LoVo (cell line): ENCODE measurements at places on chromosomes 3 and 15.

- DNase-seq = no peak
Measured at GRCh38 chr3:16548721-16549120, 35.2 kb upstream of the RFTN1 start.

GRCh38 chr3:105322570-105323273 is 44.0 kb upstream of the ALCAM start:
- no peak for DNase-seq

GRCh38 chr3:178084938-178085816 is 451.1 kb upstream of the KCNMB2 start:
- no peak for DNase-seq

DNA sequence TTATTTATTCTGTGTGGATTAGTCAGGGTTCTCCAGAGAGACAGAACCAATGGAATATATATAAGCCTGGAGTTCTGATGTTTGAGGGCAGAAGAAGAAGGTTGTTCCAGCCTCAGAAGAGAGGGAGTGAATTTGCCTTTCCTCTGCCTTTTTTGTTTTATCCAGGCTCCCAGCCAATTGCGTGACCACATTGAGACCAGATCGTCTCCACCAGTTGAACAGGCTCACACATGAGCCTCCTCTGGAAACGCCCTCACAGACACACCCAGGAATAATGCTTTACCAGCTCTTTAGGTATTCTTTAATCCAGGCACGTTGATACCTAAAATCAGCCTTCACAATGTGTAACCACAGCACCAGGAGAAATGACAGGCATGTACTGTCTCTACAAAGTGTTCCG is 923.1 kb downstream of the TBL1XR1 start:
- no peak for DNase-seq

DNA sequence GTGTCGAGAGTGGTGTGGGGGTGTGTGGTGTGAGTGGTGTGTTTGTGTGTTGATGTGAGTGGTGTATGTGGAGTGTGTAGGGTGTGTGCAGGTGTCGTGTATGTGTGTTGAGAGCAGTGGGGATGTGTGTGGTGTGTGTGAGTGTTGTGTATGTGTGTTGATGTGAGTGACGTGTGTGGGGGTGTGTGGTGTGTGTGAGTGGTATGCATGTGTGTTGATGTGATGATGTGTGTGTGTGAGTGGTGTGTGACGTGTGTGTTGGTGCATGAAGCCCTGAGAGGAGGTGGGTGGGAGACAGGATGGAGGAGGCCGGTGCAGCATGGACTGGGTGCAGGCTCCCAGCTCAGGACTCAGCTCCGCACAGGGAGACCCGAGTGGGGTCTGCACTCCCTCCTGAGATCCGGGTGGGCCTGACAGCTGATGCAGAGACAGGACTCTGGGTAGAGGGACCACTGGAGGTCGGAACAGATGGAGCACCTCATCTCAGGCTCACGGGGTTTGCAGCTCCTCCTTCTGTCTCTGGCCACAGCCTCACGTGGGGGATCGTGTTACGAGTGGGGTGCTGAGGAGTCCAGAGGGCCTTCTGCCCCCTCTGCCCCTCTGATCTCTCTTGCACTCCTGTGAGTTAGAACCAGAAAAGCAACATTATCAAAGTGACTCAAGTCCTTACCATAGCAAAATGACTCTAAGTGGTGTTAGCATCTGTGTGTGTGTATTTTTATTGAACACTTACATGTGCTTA is 41.3 kb downstream of the ARNT2 start:
- no peak for DNase-seq

DNA sequence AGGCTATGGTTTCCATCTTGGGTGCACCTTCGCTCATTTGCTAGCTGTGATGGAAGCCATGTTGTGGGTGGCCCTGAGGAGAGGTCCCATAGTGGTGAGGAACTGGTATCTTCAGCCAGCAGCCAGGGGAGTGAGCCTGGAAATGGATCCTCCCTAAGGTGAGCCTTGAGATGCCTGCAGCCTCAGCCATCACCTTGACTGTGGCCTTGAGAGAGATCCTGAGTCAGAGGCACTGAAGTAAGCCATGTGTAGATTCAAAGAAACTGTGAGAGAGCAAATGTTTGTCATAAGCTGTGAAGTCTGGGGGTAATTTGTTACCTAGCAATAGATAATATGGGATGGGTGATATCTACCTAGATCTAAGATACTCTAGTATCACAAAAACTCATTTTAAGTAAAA is 105.3 kb downstream of the SNRK start:
- DNase-seq = no peak

GRCh38 chr3:38137615-38138348 is 679 bp upstream of the MYD88 start:
- no peak for DNase-seq

DNA sequence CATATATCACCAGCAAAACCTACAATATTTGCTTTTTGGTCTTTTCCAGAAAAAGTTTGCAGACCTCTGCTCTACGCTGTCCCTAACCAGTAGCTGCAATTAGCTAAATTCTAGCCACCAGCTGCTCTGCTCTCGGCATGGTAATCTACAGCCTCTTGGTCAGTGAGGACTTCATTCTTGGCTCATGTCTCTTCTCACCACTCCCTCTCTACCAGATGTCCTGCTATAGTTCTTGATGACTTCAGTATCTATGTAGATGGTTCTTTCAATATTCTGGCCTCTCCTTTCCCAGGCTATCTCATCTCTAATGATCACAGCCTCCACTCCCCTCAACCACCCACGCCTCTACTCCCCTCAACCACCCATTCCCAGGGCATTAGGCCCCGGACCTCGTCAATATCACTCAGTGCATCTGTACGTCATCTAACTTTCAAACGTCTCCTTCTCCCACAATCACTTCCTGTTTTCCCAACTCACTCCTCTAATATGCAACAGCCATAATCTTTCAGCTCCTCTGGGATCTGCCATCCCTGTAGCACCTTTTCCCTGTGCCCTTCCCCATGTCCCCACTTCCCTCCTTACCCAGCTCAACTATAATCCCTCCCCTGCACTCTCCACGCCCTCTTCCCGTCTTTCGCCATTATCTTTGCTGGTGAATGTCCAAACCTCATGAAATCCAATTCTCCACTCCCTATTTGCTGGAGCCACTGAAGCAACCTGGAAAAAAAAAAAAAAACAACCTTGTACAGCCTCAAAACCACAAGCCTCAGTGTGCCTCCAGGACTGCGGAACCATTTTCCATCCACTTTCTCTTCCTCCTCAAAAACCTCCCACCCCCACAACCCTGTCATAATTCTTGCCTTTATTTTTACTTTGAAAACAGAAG is 429.4 kb upstream of the PROK2 start:
- DNase-seq = no peak

- no peak for DNase-seq
Measured at GRCh38 chr3:31159331-31160039, 265.0 kb upstream of the GADL1 start.

GRCh38 chr3:150739200-150739863 is 23.6 kb downstream of the SIAH2 start:
- DNase-seq = no peak

GRCh38 chr3:121231872-121232271 is 313.9 kb downstream of the POLQ start:
- no peak for DNase-seq

- DNase-seq = no peak
Measured at GRCh38 chr15:45134682-45135604, 5.1 kb downstream of the DUOX1 start.

GRCh38 chr15:71549091-71549490 is 261.3 kb upstream of the NR2E3 start:
- no peak for DNase-seq

GRCh38 chr3:15164340-15164739 is 41.7 kb upstream of the CAPN7 start:
- DNase-seq = no peak

- no peak for DNase-seq
Measured at GRCh38 chr3:133488785-133489367, 84.6 kb upstream of the CDV3 start.

DNA sequence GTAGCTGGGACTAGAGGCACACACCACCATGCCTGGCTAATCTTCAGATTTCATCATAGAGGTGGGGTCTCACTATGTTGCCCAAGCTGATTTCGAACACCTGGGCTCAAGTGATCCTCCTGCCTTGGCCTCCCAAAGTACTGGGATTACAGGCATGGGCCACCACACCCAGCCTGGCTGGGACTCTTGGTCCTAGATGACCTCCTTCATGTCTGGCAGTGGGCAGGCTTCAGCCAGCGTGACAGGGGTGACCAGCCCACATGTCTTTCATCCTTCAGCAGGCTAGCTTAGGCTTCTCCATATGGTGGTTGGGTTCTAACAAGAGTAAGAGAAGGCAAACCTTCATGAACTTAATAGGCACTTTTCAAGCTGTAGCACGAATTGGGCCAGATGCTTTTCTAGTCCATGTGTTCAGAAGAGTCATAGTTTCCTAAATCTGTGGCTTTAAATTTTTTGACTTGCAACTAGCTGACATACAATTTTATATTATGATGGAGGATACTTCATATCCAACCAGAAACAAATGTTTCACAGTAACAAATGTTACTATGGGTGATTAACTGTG is 7.6 kb downstream of the GPD1L start:
- DNase-seq = no peak

DNA sequence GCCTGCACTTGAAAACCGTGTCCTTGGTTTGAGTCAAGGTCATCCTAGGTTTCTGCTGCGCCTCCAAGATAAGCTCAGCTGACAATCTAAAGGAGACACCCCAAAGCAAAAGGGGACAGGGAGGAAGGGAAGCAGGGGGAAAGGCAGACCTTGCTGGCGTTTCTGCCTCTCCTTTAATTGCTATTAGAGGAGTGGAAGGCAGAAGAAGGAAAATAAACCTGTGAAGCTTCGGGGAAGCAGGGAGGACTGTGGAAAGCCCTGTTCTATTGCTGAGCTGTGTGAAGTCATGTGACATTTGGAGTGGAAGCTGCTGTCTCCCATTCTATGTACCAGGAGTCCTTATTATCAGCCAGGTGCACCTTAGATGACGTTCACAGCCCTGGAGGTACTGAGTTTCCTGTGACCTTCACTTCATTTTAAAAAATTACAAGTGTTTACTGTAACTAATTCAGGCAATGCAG is 21.5 kb upstream of the CHD2 start:
- no peak for DNase-seq

DNA sequence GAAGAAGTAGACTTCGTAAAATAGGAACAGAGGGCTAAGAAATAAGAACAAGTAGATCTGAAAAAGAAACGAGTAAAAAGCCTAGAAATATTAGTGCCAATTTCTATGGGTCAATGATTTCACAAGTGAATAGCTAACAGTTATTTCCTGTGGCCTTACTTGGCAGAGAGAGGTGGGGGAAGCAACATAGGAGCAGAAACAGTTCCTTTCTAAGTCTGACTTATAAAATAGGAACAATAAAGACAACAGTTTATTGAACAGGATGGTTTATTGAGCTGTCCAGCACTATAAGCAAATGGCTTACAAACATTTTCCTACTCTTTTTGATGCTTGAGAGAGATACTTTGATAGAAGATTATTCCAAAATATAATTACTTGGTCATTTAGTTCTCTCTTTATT is 37.9 kb downstream of the AGTR1 start:
- no peak for DNase-seq

- no peak for DNase-seq
Measured at GRCh38 chr3:32430900-32431299, 39.2 kb downstream of the CMTM7 start.

GRCh38 chr3:37477711-37478487 is 303.5 kb upstream of the LRRFIP2 start:
- no peak for DNase-seq

GRCh38 chr3:21290557-21290956 is 460.5 kb downstream of the ZNF385D start:
- no peak for DNase-seq

- DNase-seq = no peak
Measured at GRCh38 chr3:31479431-31479830, 53.3 kb upstream of the STT3B start.

DNA sequence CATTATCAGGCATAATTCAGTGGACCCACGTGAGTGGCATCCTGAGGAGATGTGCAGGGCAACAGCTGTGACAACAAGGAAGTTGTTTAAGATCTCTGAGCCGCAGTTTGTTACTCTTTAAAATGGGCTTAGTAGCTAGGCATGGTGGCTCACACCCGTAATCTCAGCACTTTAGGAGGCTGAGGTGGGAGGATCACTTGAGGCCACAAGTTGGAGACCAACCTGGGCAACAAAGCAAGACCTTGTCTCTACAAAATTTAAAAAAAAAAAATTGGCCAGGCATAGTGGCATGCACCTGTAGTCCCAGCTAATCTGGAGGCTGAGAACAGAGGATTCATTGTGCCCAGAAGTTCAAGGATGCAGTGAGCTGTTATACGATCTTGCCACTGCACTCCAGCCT is 12.2 kb downstream of the SUCLG2 start:
- no peak for DNase-seq

DNA sequence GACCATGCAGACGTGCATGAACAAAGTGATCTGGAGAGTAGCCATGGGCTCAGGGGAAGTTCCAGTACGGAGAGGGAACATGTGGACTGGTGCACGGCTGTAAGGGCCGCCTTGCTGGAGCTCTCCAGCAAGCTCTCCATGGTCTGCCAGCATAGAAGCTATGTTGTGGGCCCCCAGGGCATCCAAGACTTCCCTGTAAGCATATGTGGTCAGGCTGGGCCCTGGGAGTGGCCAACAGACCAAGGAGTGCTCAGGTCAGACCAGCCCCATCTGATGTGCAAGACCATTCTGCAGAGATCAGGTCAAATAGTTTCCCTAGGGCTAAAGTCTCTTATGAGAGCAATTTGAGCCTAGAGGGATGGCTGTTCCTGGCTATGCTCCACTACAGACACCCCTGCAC is 110.1 kb upstream of the DAZL start:
- DNase-seq = no peak

DNA sequence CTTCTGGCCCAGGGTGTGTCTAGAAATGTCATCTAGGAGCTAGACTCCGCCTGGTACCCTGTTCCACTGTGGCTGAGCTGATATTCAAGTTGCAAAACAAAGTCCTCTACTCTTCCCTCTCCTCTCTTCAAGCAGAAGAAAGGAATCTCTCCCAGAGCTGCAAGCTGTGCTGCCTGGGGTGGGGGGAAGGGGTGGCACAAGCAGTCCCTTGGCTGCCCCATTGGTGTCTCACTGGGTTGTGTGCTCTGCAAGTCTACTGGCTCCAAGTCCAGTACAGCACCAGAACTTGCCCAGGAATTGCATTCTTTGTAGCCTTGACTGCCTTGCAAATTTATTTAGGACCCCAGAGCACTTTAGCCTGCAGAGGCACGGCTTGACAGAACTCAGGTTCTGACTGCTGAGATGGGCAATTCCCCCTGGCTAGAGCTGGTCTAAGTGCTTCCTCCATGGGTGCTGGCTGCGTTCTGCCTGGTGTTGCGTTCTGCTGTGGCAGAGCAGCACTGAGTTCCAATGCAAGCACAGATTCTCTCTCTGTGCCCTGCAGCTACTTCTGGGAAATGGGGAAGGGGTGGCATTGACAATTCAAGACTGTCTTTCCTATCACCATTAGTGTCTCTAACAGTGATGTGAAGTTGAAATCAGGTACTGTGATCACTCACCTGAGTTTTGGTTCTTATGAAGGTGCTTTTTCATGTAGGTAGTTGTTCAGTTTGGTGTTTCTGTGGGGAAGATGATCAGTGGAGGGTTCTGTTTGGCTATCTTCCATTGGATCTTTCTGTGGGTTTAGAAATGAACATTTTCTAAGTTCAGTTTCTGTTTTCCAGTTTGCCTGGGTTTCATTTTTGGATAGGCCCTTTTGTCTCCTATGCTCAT is 39.5 kb downstream of the OXSR1 start:
- no peak for DNase-seq
